ENCODE measurements at places on chromosomes 3 and 15.

- DNase-seq, result no peak
These were observed 210.9 kb upstream of the TOPAZ1 start for GRCh38 chr3:44030687-44031305.

- peak; percentile 19 for DNase-seq
These were observed 1034.6 kb downstream of the NSUN3 start for GRCh38 chr3:95097493-95097892.

GRCh38 chr15:49697121-49697520, 76.3 kb downstream of the DTWD1 start:
- DNase-seq, result no peak

- DNase-seq, result no peak
These were observed 757 bp downstream of the VWA5B2 start for GRCh38 chr3:184230081-184230602.

- no peak for DNase-seq
These were observed 107.2 kb upstream of the ABHD17C start for GRCh38 chr15:80587816-80588456.

DNA sequence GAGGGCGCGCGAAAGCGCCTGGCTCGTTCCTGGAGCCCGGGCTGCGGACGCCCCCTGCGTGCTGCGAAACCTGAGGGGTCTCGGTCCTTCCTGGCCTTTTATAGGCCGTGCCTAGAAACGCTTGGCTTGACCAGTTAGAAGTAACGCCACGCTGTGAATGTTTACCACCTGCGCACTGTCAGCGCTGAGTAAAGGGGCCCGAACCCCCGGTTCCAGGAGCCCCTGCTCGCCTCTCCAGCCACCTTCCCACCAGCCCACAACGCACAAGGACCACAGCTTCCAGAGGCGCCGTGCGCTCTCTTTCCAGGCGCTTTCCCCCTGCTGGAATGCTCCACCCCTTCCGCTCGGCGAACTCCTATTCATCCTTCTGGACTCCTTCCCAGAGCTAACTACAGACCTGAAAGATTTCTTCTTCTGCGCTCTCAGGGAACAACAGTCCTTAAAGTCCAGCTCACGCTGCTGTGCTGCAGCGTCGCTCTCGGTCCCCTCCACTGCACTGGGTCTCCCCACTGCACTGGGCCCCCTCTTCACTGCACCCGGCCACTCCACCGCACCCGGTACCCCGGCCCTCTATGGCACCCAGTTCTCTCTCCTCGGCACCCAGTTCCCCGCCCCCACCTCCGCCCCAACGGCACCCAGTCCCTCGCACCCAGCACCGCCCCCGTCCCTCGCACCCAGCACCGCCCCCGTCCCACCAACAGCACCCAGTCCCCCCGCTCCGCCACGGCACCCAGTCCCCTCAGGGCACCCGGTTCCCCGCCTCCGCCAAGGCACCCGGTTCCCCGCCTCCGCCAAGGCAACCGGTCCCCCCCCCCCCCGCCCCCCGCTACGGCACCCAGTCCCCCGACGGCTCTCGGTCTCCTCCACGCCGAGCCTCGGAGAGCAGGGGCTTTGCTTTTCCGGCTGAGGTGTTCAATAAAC, 69.8 kb downstream of the SQOR start:
- no peak for DNase-seq

- DNase-seq, result no peak
These were observed 54.0 kb upstream of the DLG1 start for GRCh38 chr3:197352382-197352781.

- no peak for DNase-seq
These were observed 322.8 kb upstream of the CTNNB1 start for GRCh38 chr3:40876496-40876895.

DNA sequence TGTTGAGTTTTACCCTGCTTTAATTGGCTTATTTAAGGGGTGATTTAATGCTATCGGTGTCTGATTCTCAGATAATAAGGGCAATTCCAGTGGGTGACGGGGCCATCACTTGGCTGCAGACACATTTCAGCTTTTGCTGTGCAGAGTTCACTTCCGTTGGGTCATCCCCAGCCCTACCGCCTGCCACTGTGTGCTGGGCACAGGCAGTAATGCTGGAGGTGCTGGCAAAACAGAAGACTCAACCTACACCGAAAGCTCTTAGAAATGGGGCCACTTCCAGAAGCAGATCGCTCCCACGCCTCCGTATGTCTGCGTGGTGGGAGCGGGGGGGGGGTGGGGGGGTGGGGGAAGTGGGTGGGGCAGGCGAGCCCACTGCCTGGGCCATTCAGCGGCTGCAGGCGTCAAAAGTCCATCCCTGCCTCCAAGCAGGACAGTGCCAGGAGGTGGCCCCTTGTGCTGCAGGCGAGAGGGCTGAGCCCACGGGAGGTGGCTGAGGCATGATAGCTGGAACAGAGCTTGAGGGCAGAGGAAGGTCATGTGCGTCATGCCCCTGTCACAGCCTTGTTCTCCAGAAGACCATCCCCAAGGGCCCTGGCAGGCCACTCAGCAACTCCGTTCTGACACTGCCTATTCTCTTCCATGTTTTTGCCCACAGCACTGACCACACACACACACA, 128.3 kb downstream of the ATP10A start:
- no peak for DNase-seq

DNA sequence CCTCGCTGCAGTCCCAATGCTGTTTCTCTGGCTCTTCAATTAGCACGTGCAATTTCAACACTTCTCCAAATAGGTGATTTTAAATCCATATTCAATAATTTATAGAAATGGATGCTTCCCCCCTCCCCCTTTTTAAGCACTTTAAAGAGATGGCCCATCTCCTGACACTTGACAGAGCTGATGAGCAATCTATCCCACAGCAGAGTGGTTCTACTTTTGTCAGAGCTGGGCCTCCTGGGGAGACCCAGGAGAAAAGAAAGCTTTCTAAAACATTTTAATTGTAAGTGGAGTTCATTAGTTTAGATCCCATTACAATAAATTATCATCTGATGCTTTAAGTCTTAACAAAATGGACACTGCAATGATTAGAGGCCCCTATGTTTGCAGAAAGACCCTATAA, 127.7 kb downstream of the SHQ1 start:
- no peak for DNase-seq

DNA sequence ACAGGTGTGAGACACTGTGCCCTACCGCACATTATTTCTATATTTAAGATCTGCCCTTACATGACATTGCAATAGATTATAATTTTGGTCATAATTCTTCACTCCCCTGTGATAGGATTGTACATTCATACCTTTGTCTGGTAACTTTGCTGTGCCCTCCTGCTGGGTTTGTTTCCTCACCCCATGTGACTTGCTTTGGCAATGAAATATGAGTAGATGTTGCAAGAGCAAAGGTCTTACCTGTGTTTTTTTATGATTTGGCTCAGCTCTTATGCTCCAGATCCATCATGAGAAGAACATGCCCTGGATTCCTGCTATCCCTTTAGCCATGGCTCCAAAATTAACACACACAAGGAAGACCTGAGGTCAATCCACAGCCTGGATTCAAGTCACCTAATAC, 137.7 kb upstream of the EOMES start:
- DNase-seq, result no peak

DNA sequence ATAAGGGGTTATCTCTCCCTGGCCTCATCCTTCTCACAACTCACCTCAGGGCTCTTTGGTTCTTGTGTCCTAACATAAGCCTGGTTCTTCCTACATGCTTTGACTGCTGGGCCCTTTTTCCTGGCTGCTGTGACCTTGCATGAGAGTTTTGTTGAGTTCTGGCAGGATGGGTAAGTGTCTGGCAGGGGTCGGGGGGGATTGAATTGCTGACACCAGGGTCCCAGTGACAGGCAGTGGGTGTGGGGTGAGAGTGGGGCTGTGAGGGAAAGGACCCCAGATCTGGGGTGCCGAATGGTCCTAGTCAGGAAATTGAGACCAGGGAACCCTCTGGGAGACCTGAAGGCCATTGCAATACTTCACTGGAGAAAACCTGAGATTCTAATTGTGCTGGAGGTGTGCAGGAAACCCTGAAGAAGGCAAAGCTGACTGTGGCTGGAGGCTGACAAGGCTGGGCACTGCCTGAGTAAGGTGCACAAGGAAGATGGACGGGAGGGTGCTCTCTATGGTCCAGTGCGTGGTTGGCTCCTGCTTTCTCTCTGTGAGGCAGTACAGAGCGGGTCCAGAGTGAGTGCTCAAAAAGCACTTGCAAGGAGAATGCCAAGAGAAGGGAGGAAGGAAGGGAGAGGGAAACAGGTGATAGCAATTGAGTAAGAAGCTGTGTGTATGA, 76.8 kb downstream of the CLSTN2 start:
- no peak for DNase-seq

DNA sequence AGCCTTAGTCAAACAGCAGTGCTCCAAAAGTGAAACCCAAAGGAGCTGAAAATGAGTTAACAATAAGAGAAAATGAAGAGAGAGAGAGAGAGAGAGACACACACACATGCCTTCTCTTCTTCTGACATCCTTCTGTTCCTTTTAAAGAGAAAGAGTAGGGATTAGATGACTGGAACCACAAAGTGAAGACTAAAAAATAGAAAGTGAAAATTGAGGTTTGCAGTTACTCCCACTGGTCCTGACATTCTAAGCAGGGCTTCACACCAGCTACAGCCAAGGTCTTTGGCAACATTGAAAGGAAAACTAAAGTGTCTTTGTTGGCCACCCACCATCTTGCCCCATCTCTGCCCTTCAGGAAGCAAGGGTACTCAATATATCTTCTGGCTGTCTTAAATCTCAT, 59.2 kb downstream of the USP50 start:
- DNase-seq, result no peak

DNA sequence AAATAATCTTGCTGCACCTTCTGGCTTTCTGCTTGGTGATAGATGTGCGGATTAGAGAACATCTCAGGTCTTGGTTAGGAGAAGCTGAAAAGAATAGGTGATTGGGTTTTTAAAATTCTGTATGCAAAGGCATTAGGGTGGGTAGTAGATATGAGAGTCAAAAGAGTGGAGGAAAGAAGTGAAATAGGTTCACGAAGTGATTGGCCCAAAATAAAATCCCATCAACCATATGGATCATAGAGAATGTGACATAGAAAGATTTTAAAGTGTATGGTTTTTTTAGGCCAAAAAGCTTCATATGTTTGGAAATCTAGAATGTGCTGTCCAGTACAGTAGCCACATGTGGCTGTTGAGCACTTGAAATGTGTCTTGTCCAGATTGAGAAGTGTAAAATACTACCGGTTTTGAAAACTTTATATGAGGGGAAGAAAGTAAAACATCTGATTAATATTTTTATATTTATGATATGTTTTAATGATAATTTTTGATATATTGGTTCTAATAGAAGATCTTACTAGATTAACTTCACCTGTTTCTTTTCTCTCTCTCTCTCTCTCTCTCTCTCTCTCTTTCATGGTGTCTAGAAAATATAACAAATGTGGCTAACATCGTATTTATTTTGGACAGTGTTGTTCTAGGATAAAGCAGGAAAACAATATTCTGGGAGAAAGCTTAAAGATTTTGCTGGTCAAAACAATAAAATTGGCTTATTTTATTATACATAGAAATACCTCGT, 2.9 kb downstream of the MBNL1 start:
- DNase-seq, result no peak

GRCh38 chr15:76644646-76645045, 260.5 kb downstream of the SCAPER start:
- DNase-seq, result no peak

- DNase-seq, result no peak
These were observed 3.5 kb downstream of the PML start for GRCh38 chr15:73997986-73998385.

DNA sequence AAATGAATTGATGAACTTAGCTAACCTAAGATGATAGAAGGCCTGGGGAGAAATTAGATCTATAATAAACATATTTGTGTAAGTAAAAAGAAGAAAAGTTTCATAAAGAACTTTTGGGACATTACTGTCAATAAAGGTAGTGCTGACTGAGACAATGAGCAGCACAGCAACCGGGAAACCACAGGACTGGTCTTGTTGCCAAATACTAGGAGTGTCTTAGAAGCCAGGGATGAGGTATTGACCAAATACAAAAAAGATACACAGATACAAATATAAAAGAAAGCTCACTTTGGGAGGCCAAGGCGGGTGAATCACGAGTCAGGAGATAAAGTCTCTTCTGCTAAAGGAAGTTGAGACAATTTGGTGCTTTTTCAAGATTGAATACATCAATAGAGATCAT, 362.4 kb upstream of the ZNF385D start:
- DNase-seq, result no peak

- DNase-seq, result no peak
These were observed 148.4 kb downstream of the DTWD1 start for GRCh38 chr15:49769225-49769624.

DNA sequence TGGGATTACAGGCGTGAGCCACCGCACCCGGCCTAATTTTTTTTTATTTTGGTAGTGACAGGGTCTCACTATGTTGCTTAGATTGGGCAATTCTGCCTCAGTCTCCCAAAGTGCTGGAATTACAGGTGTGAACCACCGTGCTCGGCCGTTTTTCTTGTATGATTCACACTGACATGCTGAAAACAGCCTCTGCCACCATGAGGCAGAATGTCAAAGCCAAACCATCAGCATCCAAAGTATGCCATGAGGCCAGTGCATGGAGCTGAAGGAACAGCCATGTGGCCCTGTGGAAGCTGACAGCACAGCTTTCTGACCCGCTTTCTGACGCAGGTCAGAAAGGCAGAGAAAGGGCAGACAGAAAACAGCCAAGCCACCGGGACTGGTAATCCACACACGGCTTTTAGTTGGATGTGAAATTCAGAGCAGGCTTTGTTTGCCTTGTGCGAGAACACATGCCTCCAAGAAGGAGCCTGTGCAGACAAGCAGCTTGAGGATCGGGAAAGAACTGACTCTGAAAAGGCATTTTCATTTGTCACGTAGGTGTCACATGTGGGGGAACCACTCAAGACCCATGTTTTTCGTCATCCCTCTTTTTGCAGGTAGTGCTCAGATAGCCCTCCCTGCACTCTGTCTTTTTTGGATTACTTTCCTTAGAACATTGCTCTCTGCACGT, 25.1 kb downstream of the XYLB start:
- DNase-seq, result no peak

DNA sequence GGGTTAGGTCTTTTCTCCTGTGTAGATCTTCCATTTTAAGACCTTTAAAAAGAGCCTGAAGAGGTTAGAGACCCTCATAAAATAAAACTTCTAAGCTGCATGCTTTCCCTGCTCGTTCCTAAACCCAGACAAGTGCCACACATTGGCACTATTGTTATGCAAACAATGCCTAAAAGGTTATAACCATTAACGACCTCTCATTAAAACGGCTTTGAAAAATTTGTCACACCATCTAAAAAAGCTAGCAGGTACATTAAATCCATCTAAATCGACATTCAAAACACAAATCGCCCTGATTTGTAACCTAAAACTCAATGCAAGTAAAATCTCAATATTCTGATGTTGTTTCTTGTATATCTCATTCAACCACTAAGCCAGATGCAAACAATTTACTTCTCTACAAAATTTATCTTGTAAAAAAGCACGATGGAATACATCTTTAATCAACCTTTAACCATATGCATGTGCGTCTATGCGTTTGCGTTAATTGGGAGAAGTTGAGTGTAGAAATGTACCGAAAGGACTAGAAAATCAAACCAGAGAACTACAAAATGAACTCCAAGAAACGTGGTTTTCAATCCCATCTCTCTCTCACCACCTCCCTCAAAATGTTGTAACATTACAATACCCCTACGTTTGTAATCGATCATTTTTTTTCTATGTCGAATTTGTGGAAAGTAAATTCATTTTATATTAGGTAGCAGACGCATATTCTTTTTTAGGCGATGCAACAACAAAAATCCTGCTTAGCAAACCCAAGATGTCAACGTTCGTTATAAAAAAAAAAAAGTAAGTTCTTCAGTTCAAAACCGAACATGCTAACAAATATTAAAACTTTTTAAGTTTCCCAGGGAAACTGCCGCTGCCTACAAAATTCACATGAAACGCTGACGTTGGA, 1.2 kb downstream of the ALDH1A2 start:
- no peak for DNase-seq
